NK-92 treated with Interleukin-12 subunit alpha and Interleukin-12 subunit beta, amount 100 ng/mL, for 24 hours (cell line): ENCODE measurements at places on chromosomes 7 and 10.

GRCh38 chr10:81034383-81034782 is 496.7 kb downstream of the SH2D4B start:
- no peak for DNase-seq

- no peak for DNase-seq
Measured at GRCh38 chr7:49229246-49229645, 304.9 kb downstream of the CDC14C start.

- no peak for DNase-seq
Measured at GRCh38 chr10:47166405-47166777, 133.6 kb upstream of the GDF10 start.

DNA sequence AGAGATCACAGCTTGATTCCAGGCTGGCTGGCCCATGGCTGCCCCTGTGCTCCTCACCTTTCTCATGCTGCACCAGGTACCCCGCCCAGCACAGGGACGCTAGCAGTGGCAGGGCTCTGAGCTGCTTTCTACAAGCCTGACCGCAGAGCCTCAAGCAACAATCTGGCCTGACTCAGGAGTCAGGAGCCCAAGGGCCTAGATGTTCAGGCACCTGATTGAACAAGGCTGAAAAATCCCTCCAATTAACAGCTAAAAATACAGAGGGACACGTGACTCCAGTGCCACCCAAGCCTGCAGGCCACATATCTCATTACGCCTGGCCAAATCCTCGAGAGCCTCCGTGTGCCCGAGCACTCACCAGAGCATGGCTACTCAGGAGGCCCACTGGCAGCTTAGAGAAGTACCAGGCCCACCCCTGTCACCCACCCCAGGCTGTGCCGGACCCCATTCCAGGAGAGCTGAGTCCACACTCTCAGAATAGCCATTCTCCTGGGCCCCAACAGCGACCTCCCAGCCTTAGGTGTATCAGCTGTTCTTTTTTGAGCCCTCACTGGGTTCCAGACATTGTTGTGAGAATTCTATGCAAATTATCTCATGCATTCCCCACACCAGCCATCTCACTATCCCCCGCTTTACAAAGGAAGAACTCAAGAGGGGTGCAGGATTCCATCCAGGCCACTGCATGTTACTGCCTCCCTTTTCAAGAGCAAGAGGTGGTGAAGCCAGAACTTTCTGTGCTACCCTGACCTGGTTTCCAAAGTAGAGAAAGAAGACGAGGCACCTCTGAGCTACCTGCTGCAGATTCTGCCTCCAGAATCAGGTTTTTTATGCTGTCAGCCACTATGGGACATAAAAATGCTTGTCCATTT is 98.3 kb downstream of the COL13A1 start:
- no peak for DNase-seq

GRCh38 chr10:127176649-127177048 is 19.7 kb downstream of the INSYN2A start:
- DNase-seq = no peak

DNA sequence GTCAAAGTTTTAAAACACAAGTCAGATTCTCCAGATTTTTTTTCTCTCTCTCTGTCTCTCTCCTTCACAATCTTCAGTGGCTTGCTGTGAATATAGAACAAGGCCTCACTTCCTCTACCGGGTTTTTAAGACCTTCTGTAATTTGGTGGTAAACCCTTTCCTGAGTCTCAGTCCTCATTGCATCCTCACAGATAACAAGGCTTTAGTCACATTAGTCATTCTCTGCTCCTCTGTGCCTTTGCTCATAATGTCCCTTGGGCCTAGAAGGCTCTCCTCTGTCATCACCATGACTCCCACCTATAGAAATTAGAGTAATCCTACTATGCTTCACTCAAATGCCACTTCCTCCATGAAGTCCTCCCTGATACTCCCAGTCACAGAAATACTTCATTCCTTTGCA is 172.7 kb upstream of the HPS1 start:
- no peak for DNase-seq

DNA sequence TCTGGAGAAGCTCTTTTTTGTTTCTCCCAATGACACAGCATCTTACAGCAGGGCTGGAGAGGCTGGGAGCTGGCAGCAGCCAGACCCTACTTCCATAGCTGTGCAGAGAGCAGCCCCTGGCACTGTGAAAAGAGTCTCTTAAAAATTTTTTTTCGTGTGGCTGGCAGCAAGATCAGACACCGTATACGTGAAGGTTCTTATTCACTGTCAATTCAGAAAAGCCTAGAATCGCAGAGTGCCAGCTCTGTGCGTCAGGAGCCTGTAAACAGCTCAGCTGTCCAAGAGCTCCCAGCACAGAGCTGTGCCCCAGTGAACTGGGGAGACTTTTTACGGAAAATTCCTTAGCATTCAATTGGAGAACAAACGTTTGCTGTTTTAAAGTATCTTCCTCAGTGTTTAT is 6.5 kb downstream of the BAG3 start:
- DNase-seq = no peak

DNA sequence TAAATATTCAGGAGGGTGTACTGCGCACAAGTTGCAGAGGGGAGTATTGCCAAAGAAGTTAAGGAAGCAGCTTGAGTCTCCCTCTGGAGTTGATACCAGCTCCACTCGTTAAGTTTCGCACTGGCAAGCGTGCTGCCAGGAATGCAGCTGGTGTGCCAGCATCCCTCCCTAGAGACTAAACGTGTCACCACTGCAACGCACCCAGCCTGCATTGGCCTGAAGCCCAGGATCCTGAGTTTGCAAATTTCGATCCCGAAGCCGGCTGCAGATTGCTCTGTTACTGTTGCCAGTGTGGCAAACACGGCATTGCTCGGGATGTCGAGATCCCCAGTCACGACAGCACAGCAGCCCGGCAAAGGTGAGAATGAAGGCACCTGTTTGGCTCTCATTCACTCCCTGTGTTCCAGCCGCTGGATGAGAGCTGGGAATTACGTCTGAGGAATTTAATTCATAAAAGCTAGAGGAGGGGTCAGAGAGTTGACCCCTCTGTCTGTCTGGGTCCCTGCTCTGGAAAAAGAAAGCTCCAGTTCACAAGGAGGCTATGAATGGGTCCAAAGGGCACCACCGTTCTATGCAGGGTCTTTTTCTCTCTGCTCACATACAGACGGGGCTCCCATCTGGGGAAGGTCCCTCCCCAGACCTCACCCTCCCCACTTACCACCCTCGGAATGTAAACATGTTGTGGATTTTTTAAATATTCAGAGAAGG is 61.0 kb downstream of the NRP1 start:
- DNase-seq = no peak

DNA sequence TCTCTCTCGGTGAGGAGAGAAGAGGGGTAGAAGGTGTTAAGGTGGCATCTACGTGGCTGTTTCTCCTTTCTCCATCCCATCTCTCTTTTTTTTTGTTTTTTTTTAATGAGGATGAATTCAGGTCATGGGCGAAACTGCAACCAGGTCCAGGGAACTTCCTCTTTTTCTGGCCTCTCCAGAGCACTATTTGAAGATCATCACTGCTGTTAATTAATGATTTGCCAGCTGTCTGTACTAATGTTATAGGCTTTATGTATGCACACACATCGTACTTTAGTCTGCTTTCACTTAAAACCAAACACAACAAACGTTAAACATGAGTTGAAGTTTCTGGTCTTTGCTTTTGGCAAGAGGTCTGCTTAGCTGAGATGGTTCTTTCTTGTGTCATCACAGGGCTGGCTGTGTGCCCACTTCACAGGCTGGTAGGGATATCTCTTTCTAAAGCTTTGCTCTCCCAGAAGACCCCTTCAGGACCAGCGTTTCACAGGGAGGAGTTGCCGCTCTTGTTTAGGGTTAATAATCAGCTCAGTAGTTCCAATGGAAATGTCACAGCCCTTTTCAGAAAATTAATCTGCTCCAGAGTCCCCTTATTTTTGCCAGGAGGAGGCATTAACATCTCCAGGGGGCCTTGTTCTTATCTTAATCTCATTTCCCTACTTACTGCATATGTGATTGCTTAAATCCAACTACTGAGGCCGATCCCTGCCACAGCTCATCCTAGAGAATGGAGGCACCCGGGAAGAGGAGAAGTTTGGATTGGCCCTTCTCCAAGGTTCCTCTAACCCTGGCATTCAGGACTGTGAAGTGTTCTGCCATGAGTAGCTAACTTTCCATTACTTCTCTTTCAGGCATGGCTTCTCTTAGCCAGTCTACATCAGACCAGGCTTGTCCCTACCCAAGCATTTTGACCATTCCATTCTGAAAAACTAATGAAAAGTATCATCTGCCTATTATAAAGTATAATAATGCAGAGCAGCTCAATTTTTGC is 273.9 kb upstream of the NFE2L3 start:
- no peak for DNase-seq

GRCh38 chr7:36811807-36812206 is 87.5 kb upstream of the AOAH start:
- no peak for DNase-seq

GRCh38 chr7:151834271-151835035 is 42.5 kb downstream of the PRKAG2 start:
- DNase-seq = no peak

DNA sequence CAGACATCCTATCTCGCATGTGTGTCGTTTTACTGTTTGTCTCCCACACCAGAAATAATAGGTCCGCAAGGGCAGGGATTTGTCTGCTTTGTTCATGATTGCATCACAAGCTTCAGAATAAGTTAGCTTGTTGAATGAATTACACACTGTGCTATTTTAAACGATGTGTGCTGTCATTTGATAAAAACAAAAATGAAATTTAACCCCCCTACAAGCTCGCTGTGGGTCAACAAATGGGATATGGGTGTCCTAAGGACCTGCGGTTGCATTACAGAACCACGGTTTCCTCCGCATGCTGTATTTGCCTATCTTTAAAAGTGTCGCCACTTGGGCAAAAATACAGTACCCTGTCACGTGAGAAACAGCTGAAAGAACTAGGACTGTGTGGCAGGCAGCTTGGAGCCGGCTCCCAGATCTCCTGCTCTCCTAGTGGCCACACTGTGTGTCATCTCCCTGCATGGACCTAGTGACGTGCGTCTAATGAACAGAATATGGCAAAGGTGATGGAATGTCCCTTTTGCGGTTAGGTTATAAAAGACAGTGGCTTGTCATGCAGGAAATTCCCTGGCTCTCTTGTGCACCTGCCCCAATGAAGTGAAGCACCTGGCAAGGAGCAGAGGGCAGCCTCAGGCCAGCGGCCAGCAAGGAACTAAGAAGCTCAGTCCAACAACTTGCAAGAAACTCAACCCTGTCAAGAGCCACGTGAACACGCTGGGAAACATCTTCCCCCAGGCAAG is 32.9 kb upstream of the CRYGN start:
- DNase-seq = no peak

- no peak for DNase-seq
Measured at GRCh38 chr10:14124941-14125340, 205.8 kb downstream of the FRMD4A start.

DNA sequence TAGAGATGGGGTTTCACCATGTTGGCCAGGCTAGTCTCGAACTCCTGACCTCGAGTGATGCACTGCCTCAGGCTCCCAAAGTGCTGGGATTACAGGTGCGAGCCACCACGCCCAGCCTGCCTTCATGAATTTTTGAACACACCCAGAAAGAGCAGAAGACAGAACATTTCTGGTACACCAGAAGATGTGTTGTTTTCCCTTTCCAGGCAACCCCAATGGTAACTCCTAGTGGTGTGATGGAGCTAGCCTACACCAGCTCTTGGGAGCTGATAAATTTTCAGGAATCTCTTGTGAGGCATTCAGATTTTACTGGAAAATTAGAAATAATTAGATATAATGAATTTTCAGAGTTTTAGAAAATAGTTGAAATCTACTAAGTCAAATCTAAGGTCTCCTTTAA is 904 bp upstream of the CCDC7 start:
- DNase-seq = no peak

DNA sequence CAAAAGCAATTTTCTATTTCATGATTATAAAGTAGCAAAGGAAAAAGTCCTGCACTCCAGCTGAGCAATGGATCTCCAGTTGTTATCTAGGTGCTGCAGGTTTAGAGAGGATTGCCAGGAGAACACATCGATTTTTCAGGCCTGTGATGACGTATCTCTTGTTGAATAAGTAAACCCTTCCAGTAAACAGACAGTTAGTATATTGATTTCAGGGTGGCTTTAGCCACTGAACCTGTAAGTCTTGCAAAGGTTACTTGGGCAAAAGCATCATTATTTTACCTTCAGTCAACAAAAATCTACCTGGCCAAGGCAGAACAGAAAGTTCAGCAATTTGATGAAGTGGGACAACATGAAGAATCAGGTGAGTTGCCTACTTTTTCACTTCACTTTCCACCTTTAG is 12.3 kb downstream of the EGFR start:
- DNase-seq = no peak

DNA sequence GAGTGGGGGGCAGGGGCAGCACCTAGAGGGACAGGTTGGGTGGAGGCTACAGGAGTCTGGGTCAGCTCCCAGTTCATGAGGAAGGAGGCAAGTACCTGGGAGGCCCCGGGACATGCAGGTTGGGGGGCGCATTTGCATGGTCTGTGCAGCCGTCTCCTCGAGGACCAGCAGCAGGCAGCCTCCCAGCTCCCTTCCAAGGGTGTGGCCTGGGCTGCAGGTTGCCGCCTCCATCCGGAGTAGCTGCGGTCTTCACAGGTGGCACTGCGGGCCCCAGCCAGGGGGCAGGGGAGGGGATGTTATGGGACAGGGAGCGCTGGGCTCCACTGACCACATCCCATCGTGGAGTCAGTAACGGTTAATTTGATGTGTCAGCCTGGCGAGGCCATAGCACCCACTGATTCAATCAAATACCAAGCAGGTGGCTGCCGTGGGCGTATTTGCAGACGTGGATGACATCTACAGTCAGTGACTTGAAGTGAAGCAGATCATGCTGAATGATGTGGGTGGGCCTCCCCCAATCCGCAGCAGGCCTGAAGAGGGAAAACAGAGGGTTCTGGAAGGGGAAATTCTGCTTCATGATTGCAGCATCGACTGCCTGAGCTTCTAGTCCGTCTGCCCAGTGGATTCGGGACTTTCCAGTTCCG is 81.6 kb downstream of the PRKAG2 start:
- no peak for DNase-seq

GRCh38 chr10:34254596-34254995 is 560.5 kb downstream of the PARD3 start:
- DNase-seq = no peak

GRCh38 chr7:135877805-135878204 is 99.4 kb downstream of the MTPN start:
- no peak for DNase-seq

GRCh38 chr7:126838194-126838593 is 414.5 kb downstream of the GRM8 start:
- no peak for DNase-seq

GRCh38 chr7:5217851-5218331 is 27.9 kb downstream of the WIPI2 start:
- DNase-seq = no peak

- DNase-seq = no peak
Measured at GRCh38 chr10:108753326-108753725, 1170.0 kb downstream of the XPNPEP1 start.

DNA sequence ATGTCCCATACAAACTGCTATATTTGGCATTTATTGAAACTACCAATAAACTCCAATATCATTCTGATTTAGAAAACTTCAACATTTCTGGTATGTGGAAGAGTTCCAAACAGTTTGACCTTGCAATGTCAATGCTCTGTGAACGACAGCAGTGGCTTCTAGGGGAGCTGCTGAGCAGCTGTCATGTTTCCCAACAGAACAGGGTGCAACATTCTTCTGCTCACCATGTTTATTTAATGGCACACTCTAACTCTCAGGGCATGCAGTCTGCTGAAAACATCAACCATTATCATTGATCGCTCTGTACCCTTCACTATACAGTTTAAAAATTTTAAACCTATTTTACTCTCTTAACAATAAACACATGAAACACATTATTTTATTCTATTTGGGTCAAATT is 25.9 kb downstream of the LMOD2 start:
- no peak for DNase-seq

- DNase-seq = no peak
Measured at GRCh38 chr7:45691155-45691656, 117.0 kb downstream of the ADCY1 start.
